ENCODE measurements at places on chromosomes 4 and X.
A peak's percentile ranks its signal among the peaks of the same experiment; 100 is the strongest.

- DNase-seq: no peak
Measured at GRCh38 chr4:181213551-181213950, 1029.7 kb upstream of the TENM3 start.

GRCh38 chr4:57020467-57021101, 41.9 kb downstream of the POLR2B start:
- DNase-seq: peak; percentile 80

DNA sequence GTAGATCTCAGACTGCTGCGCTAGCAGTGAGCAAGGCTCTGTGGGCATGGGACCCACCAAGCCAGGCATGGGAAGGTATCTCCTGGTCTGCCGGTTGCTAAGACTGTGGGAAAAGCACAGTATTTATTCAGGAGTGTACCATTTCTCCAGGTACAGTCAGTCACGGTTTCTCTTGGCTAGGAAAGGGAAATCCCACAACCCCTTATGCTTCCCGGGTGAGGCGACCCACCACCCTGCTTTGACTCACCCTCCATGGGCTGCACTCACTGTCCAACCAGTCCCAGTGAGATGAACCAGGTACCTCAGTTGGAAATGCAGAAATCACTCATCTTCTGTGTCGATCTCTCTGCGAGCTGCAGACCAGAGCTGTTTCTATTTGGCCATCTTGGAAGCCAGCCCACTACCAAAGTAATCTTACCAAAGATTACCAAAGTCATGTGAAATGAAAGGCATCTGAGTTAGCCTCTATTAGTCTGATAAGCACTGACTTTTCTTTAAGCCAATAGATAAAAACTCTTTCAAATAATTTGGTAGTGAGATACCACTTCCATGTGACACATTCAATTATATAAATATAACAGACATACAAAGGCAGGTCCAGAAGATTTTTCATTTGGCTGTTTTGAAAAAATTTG, 8.5 kb upstream of the HTN1 start:
- no peak for DNase-seq

DNA sequence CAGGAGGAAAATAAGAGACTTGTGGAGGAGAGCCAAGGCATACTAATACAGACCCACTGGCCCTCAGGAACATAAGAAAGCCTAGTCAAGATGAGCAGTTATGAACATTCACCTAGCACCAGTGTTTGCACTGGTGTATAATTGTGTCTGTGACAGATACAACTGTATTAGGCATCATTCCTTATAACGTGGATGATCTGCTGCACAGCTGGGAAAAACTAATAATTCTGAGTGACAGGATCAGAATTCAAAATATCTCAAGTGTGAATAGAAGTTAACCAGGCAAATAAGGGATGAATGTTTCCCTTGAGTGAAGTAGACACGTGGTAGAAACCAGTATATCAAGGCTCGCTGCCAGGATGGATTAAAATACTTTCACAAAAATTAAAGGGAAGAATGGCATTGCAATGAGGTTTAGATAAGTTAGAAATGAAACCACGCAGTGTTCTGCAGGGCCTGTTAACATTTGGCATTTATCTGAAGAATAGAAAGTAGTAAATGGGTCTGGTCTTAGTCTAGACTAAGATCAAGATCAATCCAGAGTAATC, 325.9 kb downstream of the EPHA5 start:
- DNase-seq: no peak

DNA sequence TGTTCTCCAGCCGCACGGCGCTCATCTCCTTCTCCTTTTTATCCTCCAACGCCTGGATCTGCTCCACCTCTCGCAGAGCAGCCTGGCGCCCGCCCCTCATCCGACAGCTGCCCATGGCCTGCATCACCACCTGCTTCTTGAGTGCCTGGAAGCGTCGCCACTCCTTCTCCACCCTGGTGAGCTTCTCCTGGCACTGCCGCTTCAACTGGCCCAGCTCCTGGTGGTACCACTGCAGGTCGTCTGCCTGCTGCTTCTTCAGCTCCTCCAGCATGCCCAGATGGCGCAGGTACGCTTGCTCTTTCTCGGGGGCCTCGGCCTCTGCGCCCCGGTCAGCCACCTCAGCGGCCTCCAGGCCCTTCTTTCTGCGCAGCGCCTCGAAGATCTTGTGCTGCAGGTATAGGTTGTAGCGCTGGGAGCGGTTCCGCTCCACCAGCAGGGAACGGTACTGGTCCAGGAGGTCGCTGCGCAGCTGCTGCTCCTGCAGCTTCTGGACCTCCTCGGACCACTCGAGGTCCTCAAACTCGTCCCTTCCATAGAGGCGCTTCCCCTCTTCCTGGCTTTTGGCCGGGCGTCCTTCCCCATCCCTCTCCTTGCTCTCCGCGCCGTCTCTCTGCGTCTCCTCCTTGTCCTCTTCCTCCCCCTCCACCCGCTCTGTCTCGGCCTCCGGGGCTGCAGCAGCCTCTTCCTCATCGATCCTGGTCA, 1.2 kb upstream of the TADA2B start:
- DNase-seq: no peak

DNA sequence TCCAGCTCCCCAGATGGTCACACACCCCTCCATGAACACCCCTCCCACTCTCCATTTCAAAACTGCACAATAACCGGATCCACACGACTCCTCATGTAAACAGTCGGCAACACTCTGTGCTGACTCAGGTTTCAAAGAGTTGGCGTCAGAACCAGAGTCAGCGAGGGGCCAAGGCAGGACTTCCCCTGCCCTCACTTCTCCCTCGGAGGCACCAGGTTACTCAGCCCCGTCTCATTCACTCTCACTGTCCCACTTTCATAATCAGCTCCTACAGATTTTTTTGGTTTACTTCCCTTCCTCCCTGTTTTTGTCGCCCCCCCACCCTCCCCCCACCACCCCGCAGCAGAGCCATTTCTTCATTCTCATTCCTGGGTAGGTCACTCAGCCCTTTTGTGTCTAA, 2.7 kb upstream of the TIMP1 start:
- DNase-seq: peak; percentile 91

GRCh38 chr4:64306255-64306565, 103.0 kb downstream of the TECRL start:
- peak; percentile 3 for DNase-seq

DNA sequence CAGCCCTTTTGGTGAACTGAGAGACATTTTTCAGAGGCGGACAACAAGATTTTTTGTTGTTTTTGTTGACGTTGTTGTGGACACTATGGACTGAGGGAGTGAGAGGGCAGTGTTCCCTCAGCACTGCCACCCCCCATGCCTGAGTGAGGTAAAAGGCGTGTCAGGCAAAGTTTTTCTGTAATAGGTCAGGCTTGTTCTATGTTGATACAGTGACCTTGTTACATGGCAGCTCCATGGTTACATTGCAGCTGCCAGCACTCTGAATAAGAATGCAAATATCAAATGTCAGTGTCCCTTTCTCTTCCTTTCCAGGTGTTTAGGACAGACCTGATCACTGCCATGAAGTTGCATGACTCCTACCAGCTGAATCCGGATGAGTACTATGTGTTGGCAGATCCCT, 36.6 kb downstream of the JADE1 start:
- no peak for DNase-seq

DNA sequence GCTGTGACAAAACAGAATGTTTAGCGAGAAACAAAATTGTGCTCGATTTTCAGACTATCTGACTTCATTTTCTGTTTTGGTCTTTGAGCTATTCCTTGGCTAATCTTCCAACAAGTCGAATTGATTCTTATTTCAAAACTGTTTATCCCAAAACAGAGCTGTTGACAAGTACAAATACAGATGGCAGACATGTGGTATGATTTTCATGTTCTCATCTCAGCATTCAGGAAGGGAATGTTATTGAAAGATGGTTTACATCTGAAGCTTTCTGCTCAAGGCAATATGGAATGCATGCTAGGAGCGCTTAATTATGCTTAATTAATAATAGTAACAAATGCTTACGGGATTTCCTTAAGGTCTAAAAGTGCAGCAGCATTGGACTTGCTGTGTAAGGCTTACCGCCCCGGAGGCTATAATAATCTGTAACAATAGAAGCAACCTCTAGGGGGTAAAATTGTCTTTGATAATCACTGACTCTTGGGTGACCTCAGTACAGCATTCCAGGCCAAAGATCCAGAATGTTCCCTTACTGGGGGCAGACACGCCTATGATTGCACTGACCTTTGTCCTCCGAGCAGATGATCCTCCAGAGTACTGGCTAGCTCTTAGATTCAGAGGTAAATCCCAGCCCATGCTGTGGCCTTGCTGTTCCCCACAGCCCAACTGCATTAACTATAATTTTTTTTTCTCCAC, 16.4 kb downstream of the LSM6 start:
- DNase-seq: no peak

- DNase-seq: no peak
Measured at GRCh38 chrX:19122641-19123009, 357 bp upstream of the ADGRG2 start.

DNA sequence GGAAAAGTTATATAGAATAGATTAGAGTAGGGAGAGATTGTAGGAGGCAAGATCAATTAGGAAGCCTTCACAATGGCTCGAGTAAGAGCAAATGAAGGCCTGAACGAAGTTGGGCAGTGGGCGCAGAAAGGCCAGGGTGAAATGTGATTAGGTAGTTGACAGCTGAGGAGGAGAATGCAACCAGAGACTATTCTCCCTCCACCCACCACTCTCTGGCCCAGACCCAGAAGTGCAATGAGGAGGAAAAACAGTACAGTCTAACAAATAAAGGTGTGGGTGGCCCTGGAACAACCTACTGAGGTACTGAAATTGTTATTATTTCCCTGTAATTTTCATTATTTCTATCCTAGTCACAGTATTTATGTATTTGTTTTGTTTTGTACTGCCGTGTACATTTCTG, 176.7 kb downstream of the SLC39A8 start:
- no peak for DNase-seq

- peak; percentile 43 for DNase-seq
Measured at GRCh38 chr4:79652232-79652631, 244.2 kb upstream of the GK2 start.

- no peak for DNase-seq
Measured at GRCh38 chr4:70938086-70938485, 35.9 kb downstream of the MOB1B start.

DNA sequence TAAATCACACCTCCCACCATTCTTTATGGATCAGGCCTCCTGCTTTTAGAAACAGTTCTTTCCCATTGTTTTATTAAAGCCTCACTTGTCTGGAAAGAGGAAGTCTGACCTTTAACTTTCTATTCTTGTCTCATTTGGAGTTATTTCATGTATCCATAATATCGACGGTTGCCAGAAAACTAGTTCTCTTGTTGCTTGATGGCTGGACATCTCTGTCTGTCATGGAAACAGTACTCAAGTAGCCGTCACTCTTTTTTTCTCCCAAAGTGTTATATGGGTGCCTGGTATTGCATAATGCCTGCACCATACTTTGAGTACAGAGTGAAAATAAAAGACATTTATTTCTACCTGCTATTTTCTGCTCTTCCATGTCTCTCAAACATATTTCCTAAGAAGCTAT, 61.4 kb downstream of the PHEX start:
- DNase-seq: no peak

- DNase-seq: peak; percentile 74
Measured at GRCh38 chr4:60201052-60201673, 999.0 kb upstream of the ADGRL3 start.

DNA sequence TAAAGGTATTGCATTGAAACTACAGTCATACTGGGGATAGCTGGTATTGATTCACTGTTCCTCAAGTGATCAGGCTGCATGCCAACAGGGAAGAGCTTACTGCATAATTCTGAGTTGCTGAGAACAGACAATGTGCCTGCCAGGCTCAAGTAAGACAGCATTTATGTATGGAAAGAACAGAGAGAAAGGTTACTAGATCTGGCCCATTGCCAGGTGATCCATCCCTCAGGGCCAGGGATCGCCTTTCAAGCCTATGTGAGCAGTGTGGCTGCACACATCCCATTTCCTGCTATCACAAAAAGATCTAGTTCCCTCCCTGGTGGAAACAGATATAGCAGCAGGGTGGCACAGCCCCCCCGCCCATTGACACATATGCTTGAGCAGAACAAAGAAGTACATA, 254.0 kb downstream of the TMA16 start:
- peak; percentile 60 for DNase-seq

DNA sequence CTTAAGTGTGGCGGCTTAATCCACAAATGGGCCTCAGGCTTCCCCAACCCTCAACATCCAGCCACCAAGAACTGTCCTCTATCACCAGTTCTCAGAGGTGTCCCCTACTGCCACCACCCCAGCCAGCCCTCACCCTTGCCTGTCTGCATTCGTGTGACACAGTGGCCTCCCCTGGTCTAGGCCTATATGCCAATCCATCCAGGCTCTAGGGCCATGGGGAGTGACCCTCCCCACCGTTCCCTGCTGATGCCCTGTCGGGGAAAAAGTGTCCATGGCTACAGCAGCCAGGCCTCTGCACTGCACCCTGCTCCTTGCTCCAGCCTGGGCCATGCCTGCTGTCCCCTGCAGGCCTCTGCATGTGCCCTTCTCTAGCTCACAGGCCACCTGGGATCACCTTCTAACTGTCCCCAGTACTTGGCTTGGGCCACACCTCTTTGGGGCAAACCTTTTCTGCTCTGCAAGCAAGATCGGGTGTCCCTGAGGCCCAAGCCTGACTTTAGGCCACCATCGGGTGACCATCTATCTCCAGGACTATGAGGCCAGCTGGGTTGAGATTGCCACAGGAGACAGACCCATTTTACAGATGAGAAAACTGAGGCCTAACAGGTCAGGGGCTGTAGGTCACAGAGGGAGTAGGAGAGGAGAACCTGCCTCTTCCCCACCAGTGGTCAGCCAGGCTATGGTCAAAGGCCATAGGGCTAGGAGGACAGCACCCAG, 75.8 kb downstream of the JAKMIP1 start:
- no peak for DNase-seq

- peak; percentile 76 for DNase-seq
Measured at GRCh38 chrX:17613979-17614588, 123.2 kb upstream of the SCML1 start.

GRCh38 chr4:153773236-153773690, 13.4 kb upstream of the RNF175 start:
- DNase-seq: peak; percentile 26

DNA sequence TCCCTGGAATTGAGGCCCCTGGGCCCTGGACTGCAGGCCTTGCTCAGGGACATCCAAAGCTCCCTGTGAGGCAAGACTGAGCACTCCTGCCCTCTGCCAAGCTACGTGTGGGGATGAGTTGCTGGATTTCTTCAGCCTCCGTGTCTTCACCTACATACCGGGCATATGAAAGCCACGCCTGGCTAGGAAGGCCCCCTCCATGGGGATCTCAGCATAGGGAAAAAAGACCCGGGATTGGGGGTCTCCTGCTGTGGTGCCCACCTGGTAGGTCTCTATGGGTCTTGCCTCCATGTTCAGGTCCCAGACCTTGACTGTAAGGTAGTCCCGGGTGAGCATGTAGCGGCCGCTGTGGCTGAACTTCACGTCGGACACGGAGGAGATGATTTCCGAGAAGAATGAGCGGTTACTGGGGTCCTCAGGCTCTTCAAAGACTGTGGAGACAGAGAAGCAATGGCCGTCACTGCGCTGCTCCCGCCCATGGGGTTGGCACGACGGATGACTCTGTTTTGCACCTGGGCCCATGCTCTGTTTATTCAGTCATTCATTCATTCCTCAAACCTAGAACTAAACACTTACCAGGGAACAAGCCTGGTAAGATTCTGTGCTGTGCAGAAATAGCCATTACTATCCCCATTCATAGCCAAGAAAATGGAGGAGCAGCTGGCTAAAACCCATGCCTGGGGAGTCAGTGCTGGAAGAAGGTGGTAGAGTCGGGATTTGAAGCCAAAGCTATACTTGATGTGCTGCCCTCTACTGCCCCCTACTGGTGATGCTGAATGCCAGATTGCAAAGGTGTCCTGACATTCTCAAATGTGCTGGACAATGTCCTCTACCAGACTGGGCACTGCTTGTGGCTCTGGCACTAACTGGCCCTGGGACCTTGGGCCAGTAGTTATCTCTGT, 63.9 kb downstream of the WFS1 start:
- peak; percentile 42 for DNase-seq
